ENCODE measurements at places on chromosomes 1 and 21.

- peak; percentile 59 for DNase-seq
Observed at GRCh38 chr1:28359592-28360239, 9.8 kb upstream of the PHACTR4 start.

GRCh38 chr1:59767119-59767518, 47.6 kb upstream of the HOOK1 start:
- DNase-seq = peak; percentile 4

GRCh38 chr1:117594261-117594990, 11.4 kb upstream of the TENT5C start:
- DNase-seq = no peak

DNA sequence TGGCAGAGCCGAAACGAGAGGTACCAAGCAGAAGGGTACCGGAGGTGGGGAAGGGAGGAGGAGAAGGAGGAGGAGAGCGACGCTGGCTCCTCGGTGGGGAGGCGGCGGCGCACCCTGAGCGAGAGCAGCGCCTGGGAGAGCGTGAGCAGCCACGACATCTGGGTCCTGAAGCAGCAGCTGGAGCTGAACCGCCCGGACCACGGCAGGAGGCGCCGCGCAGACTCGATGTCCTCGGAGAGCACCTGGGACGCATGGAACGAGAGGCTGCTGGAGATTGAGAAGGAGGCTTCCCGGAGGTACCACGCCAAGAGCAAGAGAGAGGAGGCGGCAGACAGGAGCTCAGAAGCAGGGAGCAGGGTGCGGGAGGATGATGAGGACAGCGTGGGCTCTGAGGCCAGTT, 32.4 kb downstream of the STYXL2 start:
- no peak for DNase-seq

DNA sequence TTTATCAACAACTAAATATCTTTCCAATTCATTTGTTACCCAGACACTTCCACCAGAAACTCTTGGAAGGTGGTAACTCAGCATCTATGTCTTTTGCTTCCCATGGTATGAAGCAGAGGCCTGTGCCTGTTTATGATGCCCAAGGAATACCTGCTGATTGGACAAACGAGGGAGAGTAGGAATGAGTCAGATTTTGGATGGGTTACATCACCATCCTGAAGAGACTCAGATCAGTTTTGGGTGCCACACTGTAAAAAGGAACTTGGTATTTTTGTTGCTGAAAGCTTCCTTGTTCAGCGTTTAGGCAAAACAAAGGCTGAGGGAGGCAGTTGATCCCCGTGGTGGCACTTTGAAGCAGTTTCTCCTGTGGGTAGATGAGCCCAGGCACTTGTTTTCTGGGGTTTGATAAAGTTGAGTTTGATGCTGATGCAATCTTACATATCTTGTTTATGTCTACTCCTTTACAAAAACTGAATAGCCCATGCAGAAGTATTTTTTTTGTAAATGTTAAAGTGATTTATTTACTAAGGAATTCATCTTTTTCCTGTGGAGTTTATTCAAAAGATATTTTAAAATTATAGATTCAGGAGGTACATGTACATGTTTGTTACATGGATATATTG, 26.7 kb upstream of the CYP4X1 start:
- DNase-seq = no peak
